ENCODE measurements at places on chromosomes 11 and 22.

GRCh38 chr11:21492931-21493330 lies 700.0 kb upstream of the ANO5 start:
- DNase-seq, result no peak

- DNase-seq, result no peak
These were observed 158.9 kb downstream of the MYO18B start for GRCh38 chr22:25900880-25901279.

- DNase-seq, result no peak
These were observed 7.7 kb downstream of the UBASH3B start for GRCh38 chr11:122663056-122663740.

GRCh38 chr11:132992838-132993631 lies 539.3 kb downstream of the OPCML start:
- DNase-seq, result no peak

GRCh38 chr11:33178443-33179180 lies 17.3 kb upstream of the CSTF3 start:
- DNase-seq, result no peak

- no peak for DNase-seq
These were observed 58.9 kb upstream of the PRSS23 start for GRCh38 chr11:86741484-86741835.

GRCh38 chr11:74948546-74948897 lies 369 bp downstream of the XRRA1 start:
- no peak for DNase-seq

DNA sequence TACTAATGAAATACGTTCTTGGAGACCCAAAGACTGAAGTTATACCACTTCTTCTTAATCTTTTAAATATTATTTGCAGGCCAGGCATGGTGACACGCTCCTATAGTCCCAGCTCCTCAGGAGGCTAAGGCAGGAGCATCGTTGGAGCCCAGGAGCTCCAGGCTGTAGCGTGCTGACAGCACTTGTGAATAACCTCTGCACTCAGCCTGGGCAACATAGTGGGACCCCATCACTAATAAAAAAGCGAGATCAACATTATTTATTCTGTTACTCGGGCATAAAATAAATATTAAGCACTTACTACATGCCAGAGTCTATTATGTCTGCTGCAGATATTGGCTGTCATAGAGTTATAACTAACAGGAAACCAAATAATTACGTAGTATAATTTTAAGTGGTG lies 720 bp upstream of the MED17 start:
- no peak for DNase-seq

DNA sequence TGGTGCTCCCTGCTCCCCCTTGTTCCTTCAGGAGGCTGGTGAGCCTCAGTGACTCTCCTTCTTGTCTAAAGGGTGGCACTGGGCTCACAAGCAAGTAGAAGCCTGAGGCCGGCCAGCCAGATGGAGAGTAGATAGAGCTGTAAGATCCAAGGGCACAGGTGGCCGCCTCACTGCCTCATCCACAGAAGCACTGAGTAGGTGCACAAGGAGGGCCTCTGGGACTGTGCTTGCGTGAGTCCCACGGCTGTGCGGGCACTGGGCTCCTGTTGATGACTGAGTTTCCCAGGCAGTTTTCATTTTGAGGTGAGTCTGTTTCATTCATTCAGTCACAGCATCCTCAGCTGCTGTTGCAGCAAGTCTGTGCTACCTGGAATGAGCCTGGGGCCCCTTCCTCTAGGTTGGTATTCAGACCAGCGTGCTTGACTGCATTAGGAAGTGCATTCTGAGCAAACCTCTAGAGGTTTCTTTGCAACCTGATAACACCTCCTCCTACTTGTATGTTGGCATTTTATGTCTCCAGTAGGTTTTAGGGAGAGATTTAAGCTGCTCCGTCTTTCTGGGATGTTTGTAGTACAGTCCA lies 184.0 kb downstream of the TBC1D22A start:
- no peak for DNase-seq

- DNase-seq, result no peak
These were observed 48.1 kb downstream of the CBL start for GRCh38 chr11:119254239-119254638.

DNA sequence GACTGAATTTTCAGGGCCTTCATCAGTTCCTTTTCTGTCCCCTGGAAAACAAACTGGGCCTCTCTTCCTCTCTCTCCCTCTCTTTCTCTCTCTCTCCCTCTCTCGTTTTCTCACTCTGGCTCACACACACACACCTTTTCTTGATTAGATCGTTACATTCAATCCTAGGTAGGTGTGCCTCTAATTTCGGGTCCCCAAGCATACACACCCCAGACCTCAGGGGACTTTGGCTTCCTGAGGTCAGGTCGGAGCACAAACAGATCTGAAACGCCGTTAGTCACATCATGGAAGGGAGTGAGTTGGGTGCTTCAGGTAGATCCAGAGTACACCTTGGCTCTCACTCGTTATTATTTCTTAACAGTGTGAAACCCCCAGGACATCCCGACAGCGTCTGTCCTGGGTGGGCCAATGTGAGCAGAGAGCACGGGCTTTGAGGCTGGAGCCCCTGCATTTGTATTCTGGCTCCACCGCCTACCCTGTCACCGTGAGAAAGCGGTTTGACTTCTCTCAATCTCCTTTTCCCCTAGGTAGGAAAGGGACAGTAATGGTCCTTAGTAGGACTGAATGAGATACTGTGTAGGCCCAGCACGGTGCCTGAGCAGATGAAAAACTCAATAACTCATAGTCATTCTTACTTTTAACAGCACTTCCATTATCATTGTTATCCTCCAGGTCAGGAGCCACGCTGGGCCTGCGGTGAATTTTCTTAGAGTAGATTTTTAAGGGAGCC lies 37.3 kb upstream of the POU2AF1 start:
- DNase-seq, result no peak

GRCh38 chr11:35307221-35307621 lies 112.1 kb downstream of the SLC1A2 start:
- no peak for DNase-seq

- DNase-seq, result no peak
These were observed 852.6 kb upstream of the RAG2 start for GRCh38 chr11:37450613-37451012.

DNA sequence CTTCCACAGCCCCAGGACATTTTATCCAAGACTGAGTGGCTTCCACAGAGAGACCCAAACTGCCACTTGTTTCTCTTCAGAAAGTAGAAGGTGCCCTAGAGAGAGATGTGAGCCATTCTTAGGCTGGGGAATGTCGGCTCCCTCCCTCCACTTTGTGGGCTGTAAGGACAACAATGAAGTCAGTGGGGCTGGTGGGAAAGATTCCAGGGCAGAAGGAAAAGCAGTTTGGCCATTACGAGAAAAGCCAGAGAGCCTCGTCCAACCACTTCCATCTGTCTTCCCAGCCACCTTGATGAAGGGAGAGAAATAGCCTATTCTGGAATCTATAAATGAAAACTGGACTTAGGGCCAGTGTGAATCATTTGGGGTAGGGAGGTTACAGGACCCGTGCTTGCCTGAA lies 382.5 kb downstream of the NXPE2 start:
- no peak for DNase-seq

DNA sequence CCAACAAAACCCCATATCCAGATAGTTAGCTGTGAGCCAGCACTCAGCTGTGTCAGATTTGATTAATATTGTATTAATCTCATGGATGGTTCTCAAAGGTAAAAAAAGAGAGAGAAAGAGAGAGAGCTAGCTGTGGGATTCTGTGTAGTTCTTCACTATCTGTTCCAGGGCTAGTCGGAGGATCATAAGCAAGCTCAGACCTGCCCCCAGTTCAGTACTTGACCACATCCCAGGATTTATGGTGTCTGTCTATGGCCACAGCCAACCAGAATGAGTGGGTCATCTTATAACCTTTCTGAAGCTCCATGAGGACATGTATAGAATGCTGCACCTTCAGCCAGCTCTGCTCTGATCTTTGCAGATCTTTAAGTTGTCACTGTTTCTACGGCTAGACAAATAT lies 13.5 kb upstream of the B3GNT6 start:
- DNase-seq, result peak; percentile 54

DNA sequence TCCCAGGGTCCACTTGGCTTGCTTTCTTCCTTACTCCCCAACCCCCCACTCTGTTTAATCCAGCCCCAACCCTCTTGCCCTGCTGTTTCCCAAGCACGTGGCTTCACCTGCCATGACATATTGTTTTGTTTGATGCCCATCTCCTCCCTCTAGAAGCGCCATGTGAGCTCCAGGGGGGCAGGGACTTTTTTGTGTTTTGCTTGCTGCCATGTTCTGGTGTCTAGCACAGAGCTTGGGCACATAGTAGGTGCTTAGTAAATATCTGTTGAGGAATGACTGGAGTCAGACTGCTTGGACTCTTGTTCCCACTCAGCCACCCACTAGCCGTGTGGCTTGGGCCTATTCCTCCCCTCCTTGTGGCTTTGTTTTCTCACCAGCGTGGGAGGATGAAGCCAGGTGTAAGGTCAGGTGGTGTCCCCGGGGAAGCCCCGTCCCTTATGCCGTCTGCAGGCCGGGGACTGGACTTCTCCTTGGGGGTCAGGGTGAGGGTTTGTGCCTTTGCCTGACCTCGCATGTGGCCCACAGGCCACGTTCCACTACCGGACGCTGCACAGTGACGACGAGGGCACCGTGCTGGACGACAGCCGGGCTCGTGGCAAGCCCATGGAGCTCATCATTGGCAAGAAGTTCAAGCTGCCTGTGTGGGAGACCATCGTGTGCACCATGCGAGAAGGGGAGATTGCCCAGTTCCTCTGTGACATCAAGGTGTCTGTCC lies 3.8 kb downstream of the AIP start:
- DNase-seq, result no peak

GRCh38 chr11:133981156-133981555 lies 24.4 kb upstream of the IGSF9B start:
- no peak for DNase-seq

DNA sequence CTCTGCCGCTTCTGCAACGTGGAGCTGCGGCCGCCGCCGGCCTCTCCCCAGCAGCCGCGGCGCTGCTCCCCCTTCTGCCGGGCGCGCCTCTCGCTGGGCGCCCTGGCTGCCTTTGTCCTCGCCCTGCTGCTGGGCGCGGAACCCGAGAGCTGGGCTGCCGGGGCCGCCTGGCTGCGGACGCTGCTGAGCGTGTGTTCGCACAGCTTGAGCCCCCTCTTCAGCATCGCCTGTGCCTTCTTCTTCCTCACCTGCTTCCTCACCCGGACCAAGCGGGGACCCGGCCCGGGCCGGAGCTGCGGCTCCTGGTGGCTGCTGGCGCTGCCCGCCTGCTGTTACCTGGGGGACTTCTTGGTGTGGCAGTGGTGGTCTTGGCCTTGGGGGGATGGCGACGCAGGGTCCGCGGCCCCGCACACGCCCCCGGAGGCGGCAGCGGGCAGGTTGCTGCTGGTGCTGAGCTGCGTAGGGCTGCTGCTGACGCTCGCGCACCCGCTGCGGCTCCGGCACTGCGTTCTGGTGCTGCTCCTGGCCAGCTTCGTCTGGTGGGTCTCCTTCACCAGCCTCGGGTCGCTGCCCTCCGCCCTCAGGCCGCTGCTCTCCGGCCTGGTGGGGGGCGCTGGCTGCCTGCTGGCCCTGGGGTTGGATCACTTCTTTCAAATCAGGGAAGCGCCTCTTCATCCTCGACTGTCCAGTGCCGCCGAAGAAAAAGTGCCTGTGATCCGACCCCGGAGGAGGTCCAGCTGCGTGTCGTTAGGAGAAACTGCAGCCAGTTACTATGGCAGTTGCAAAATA lies 816 bp downstream of the PDE3B start:
- DNase-seq, result peak; percentile 11

DNA sequence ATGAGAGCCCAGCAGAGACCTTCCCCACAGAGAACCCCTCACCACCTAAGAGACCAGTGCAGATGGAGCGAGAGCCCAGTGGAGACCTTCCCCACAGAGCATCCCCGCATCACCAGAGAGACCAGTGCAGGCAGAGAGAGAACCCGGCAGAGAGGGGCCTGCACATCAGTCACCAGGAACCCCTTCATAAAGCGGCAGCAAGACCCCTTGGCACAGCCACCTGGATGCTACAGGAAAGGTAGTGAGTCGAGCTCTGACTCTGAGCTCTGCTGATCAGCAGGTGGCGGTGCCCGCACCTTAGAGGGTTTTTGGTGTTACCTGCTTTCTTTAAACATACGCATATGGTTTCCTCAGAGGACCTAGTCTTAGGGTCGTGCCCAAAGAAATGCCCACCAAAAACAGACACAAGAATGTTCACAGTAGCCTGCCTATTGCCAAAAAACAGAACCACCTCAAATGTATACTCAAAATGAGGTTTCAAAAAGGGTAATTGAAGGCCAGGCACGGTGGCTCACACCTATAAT lies 678.7 kb downstream of the BRD1 start:
- DNase-seq, result no peak

DNA sequence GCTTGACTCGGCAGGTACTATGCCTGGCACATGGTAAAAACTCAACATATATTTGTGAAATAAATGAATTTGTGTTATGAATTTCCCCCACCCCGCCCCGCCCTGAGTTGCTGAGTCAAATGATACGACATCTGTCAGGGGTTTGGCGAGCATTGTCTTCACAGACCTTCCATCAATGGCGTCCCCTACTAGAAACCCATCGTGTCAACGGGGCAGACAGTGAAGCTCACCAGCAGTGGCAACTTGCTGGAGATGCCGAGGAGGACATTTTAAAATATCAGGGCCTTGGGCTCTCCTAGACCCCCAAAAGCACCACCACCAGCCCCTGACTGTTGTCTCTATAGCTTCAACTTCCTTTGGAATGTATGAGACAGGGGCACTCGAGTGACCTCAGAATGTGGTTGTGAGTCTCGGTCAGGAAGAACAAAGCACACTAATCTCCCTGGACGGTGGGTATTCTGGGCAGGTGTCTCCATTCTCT lies 761 bp upstream of the NXF1 start:
- DNase-seq, result no peak

DNA sequence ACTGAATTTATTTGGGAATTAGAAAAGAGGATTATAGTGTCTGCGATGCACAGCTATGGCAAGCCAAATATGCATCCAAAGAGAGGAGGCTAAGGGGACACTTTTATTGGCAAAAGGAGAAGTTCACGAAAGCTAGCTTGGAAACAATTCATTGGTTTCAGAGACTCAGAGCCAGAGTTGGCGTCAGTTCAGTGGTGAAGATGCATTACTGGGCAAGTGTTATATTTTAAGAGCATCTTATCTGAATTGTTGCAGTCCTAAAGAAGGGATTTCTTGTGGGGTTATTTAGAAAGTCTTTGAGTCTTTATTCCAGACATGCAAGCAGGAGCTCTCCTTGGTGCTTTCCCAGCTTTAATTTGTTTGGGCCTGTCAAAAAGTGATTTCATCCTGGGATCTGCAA lies 15.0 kb downstream of the CLDN5 start:
- no peak for DNase-seq

GRCh38 chr11:123880912-123881311 lies 4.6 kb downstream of the TMEM225 start:
- DNase-seq, result no peak
